ENCODE measurements at places on chromosomes 16 and 17.

GRCh38 chr16:23148513-23149266 lies 562 bp downstream of the USP31 start:
- peak; percentile 64 for DNase-seq

DNA sequence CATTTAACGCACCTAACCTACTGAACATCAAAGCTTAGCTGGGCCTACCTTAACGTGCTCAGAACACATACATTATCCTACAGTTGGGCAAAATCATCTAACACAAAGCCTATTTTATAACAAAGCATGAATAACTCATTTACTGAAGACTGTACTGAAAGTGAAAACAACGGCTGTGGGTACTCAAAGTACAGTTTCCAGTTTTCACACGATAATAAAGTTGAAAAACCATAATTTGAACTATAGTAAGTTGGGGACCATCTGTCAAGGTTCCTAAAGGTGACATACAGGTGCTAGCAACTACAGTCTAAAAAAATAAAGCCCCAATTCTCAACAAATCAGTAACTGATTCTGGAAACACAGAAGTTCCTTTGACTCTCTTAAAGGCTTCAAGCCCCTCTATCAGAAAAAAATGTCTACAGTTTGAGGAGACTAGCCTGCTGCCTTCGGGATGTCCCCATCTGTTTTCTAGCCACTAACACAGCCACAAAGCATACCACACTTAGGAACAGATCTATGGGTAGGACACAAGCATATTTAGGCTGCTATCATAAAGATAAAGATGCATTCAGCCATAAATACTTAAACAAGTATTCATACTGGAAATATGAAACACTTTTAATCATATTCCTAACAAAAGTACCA lies 71.3 kb downstream of the KANSL1 start:
- DNase-seq, result no peak

GRCh38 chr17:29384901-29385300 lies 5.3 kb upstream of the TAOK1 start:
- DNase-seq, result no peak

DNA sequence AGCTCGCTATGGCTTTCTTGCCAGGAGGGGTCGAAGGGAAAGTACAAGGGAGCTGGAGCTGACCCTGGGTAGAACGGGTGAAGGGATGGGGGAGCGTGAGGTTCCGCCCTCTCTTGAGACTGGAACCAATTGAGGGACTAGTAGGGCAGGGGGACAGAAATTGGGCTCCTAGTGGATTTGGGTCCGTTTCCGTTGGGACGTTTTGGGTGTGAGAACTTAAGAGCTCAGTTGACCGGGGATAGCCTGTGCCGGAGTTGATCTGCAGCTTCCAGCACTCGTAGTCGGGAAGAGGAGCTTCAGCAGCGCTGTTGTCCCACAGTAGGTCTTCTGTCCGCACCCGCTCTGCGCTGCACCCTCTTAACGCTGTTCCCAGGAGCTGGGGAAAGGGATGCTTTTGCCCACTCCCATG lies 481 bp downstream of the CNTROB start:
- no peak for DNase-seq

DNA sequence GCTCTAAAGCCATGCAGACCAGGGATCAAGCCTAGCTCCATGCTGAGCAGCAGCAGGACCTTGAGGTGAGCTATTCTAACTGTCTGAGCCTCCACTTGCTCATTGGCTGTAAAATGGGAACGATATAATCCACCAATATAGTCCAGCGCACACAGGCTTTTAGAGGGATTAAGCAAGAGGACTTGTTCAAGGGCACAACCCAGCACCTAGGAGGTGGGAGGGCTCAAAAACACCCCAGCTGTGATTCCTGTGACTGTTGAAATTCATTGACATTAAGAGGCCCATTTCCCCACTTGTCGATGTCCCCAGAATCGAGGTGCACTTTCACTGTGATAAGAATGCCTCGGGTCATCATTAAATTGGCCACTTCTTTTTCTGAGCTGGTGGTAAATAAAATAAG lies 4.1 kb downstream of the USH1G start:
- no peak for DNase-seq

DNA sequence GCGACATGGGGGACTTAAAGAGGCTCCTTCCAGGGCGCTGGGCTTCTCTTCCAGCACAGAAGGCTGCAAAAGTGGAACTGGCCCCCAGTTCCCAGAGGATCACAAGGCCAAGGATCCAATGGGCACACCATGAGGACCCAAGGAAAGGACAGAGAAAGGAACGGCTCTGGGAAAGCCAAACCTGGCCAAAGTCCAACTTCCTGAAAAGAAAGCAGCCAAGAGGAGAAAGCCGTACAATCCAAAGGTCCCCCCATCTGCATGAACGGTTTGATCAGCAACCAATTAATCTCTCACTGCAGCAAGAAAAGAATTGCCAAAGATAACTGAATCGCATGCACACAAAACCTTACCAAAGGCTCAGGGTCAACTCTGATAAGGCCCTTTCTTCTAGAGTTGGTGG lies 19.8 kb upstream of the ICAM2 start:
- DNase-seq, result no peak

DNA sequence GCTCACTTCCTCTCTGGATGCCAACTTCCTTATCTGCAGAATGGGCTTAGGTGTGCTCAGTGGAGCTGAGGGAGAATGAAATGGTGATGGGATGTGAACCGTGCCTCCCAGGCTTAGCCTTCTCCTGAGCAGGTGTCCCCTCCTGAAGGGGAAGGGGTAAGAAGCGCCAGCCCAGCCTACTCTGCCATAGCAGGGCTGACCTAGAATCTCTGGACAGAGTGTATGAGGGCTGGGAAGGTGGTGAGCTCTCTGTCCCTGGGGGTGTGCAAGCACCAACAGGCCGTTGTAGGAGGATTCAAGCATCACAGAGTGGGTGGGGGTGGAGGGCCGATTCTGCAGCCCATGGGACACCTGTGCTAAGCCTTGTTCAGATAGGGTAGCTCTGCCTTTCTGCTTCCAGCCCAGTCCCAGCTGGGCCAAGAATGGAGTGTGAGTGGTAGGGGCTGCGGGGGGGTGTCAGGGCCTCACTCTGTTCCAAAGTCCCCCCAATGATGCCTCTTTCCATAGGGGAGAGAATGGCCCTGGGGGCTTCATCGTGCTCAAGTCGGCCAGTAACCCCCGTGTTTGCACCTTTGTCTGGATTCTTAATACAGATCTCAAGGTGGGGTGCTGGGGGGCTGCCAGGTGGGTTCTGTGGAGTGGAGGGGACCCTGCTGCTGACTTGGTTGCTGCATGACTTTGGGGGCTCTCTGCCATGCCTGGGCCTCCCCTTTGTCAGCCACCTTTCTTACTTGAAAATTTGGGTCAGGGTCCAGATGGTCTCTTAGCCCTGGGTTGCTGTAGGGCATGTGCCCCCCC lies 3.2 kb upstream of the TCAP start:
- no peak for DNase-seq

- DNase-seq, result peak; percentile 76
These were observed at the start of gene HSF5 for GRCh38 chr17:58487589-58488427. TSS of gene HSF5 (minus strand) at chr17:58488408. CDS start at chr17:58488274, 134 bp downstream.

- DNase-seq, result no peak
These were observed 22.1 kb downstream of the HIC1 start for GRCh38 chr17:2077040-2077439.

DNA sequence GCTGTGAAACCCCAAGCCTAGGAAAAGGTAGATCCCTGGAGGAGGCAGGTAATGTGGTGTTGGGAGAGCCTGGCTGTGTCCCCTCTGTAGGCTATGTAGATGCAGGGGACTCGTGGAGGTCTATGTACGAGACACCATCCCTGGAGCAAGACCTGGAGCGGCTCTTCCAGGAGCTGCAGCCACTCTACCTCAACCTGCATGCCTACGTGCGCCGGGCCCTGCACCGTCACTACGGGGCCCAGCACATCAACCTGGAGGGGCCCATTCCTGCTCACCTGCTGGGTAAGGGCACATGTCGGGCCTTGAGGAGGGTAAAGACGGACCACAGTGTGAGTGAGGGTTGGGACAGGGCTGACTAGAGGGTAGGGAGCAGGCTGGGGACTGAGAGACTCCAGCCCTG lies 12.0 kb downstream of the ACE start:
- no peak for DNase-seq

GRCh38 chr16:23245268-23245667 lies 56.8 kb upstream of the SCNN1B start:
- DNase-seq, result no peak

DNA sequence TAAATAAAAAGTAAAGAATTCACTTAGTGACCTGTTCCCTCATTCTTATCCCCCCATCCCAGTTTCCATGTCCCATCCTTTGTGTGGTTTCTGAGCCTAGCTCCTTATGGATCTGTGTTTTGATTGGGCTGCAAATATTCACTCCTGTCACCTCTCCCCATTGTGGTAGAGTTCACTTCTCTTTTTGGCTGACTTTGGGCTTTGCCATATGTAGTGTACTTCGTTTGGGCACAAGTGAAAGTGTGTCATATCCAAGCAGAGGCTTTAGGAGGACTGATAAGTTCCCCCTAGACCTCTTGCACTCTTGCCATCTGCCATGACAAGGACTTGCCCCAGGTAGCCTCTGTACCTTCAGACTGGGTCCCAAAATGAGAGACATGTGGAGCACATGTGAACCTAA lies 13.0 kb upstream of the DHRS7B start:
- DNase-seq, result no peak

GRCh38 chr17:45091778-45092425 lies 30.8 kb downstream of the NMT1 start:
- DNase-seq, result no peak

- no peak for DNase-seq
These were observed 35.6 kb upstream of the CACNG4 start for GRCh38 chr17:66928949-66929348.

DNA sequence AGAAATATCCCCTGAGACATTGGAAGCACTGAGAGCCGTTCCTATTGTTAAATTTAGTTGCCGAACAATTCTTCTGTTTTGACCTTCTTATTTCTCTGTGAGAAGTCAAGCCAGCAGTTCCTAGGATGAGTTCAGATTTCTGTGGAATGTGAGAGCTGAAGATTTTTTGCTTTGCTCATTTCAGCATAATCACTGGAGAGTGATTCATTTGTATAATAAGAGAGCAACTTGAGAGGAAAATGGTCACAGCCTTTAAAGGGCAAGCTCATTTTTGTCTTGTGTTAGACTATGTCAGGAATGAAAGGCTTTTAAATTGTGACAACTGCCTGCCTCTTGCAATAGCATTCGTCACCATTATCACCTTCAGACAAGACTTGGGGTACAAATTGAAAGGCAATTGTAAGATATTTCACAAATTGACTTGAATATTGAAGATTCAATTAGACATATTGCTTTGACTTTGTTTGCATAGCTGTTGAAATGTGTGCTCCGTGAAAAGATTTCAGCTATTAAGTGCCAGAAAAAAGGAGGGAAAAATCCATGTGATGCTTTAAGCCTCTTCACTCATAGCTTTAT lies 900.0 kb upstream of the GOT2 start:
- no peak for DNase-seq

GRCh38 chr17:39009581-39010001 lies 42.4 kb upstream of the FBXO47 start:
- DNase-seq, result no peak

DNA sequence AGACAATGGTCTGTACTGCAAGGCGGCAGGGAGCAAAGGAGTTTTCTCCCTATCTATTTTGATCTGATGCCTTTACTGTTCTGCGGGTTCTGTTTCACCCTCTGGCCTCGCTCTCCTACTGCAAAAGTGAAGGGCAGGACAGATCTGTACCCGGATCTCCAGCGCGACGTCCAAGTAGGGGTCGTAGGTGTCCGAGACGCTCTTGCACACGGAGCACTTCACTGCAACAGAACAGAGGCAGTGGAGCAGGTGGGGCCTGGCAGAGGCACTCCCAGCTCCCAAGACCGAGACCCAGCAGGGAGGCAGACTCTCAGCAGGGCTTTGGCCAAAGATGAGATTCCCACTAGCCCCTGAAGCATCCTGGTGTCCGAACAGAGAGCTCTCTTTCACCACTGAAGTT lies 19.8 kb downstream of the USP36 start:
- DNase-seq, result no peak

GRCh38 chr17:64146418-64147109 lies 16.6 kb upstream of the ERN1 start:
- DNase-seq, result peak; percentile 58

DNA sequence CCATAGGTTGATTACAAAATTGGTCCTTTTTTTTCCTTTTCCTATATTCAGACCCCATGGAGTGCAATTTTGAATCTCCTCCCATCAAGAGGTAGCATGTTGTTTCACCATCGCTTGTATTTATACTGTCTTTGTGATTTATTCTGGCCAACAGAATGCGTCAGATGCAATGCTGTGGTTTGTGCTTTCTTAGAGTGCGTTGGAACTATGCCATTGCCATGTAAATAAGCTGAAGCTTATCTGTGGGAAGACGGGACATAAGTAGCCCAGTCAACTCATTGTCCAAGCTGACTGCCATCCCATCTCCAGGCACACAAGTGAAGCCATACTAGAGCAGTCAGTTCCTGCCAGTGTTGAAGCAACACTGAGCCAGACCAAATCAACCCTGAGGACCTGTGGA lies 1339.3 kb upstream of the GOT2 start:
- no peak for DNase-seq

DNA sequence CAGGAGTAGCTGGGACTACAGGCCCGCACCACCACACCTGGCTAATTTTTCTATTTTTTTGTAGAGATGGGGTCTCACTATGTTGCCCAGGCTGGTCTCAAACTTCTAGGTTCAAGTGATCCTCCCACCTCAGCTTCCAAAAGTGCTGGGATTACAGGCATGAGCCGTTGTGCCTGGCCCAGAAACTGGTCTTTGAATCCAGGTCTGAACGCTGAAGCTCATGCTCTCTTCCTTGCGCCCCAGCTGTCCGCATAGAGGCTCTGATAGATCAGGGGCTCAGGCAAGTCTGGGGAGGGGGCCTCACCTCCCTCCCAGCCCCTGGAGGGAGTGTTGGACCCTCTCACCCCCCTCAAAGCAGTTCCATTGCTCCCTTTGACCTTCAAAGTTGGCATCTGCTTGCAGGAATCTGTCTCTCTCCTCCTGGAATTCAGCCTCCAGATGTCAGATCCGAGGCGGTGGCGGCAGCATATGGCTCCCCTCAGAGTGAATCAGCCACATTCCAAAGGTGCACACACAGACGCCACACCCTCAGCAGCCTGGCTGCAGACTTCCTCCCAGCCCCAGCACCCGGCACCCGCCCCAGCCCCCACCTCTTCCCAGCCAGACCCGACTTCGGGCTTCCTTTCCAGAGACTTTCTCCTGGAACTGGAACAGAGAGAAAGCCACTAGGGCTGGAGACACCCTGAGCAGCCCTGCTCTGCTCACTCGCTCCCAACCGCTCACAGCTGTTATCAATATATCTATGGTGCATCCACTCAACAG lies 16.9 kb upstream of the GLIS2 start:
- DNase-seq, result no peak

GRCh38 chr16:78823027-78823426 lies 723.6 kb downstream of the WWOX start:
- DNase-seq, result no peak

- no peak for DNase-seq
These were observed 25.3 kb downstream of the CMIP start for GRCh38 chr16:81469710-81470535.

- no peak for DNase-seq
These were observed 80.8 kb downstream of the WDR59 start for GRCh38 chr16:74903901-74904678.

GRCh38 chr16:75640598-75640997 lies 6.9 kb downstream of the KARS1 start:
- DNase-seq, result no peak

- DNase-seq, result no peak
These were observed 12.2 kb downstream of the MPP3 start for GRCh38 chr17:43820759-43821158.

Measured in stimulated activated CD4-positive, alpha-beta T cell treated with anti-CD3 and anti-CD28 coated beads, Interleukin-4, amount 100 ng/mL, for 1 hour (primary cell).